ENCODE measurements at places on chromosomes 12 and 14. TPM values are rescaled to one million over a fixed set of nuclear protein-coding genes. Genes with fewer than 3 reads are reported as not detected.

Gene SCARB1
- 12.3 TPM for polyA plus RNA-seq

GRCh38 chr12:115177899-115178298 is 493.9 kb upstream of the TBX3 start:
- DNase-seq: no peak
- H3K4me3 ChIP-seq: no peak overlapping the region
- H3K36me3 ChIP-seq: no peaks in the 10 kb centered on the region
- H3K27me3 ChIP-seq: no peaks in the 10 kb centered on the region
- H3K27ac ChIP-seq: no peak overlapping the region

DNA sequence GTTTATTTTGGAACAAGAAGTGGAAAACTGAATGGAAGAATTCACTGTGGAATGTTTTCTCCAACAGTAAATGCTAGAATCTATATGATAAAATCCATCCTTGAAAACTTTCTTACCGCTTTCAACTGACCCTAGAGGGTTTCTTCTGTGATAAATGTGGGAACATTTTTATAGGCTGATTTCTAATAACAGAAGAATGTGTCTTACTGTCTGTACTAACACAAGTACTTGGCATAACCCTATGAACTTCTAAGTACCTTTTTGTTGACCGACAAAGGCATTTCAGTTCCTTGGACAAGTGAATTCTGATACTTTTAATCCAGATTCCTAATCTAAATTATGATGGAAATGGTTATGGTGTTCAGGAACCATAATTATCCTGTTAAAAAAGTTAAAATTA is 1109.7 kb upstream of the FLRT2 start:
- no peak overlapping the region for H3K4me3 ChIP-seq
- H3K36me3 ChIP-seq: no peaks in the 10 kb centered on the region

DNA sequence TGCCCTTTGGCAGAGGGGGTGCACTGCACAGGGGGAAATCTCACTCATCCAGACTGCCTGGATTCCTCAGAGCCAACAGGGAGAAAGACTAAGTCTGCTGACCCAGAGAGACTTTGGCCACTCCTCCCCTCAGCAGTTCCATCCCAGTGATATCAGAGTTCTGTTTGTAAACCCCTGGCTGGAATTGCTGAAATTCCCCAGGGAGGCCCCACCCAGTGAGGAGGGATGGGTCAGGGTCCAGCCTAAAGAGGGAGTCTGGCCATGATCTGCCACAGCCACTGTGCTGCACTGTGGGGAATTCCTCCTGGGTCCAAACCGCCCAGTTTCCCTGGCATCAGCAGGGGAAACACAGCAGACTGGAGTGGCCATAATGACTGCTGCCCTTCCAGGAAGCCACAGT is 54.9 kb upstream of the USP15 start:
- H3K27me3 ChIP-seq: no peaks in the 10 kb centered on the region
- no peaks in the 10 kb centered on the region for H3K4me1 ChIP-seq
- no peaks in the 10 kb centered on the region for H3K36me3 ChIP-seq
- H3K27ac ChIP-seq: no peak overlapping the region
- peak; percentile 24 for DNase-seq

DNA sequence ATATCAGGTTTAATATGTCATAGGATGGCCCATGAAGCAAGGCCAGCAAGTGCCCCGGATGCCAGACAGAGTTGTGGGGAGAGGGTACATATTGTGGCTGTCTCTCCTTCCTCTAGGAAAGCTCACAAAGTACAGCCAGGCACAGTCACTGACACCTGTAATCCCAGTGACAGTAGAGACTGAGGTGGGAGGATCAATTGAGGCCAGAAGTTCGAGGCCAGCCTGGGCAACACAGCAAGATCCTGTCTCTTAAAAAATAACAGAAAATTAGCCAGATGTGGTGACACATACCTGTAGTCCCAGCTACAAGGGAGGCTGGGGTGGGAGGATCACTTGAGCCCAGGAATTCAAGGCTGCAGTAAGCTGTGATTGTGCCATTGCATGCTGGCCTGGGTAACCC is 32.1 kb downstream of the SLC7A8 start:
- H3K36me3 ChIP-seq: peaks cover 21% of the 10 kb centered on the region
- H3K4me3 ChIP-seq: no peak overlapping the region
- H3K27ac ChIP-seq: no peak overlapping the region
- DNase-seq: no peak
- H3K4me1 ChIP-seq: peaks cover 31% of the 10 kb centered on the region

DNA sequence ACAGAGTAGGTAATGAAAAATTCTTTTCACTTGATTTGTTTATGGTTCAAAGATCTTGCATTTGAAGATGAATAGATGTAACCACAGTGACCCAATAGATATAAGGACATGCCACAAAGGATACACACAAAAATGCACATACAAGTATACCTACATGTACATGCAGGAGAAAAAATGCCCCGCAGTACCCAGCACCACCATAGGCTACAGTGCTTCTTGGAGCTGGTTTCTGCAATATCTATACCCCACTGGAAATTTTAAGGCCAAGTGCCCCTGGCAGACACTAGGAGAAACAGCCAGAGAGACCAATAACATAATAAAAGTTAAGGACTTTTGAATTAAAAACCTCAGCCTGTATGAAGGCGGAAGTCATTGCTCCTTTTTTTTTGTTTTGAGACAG is 12.1 kb upstream of the STAC3 start:
- no peak overlapping the region for H3K4me3 ChIP-seq
- H3K36me3 ChIP-seq: peaks cover 4% of the 10 kb centered on the region
- H3K27me3 ChIP-seq: no peaks in the 10 kb centered on the region
- H3K27ac ChIP-seq: no peak overlapping the region
